ENCODE measurements at places on chromosomes 4 and X.

- DNase-seq = no peak
These were observed 562 bp downstream of the AKAP17A start for GRCh38 chrX:1591863-1592469.

DNA sequence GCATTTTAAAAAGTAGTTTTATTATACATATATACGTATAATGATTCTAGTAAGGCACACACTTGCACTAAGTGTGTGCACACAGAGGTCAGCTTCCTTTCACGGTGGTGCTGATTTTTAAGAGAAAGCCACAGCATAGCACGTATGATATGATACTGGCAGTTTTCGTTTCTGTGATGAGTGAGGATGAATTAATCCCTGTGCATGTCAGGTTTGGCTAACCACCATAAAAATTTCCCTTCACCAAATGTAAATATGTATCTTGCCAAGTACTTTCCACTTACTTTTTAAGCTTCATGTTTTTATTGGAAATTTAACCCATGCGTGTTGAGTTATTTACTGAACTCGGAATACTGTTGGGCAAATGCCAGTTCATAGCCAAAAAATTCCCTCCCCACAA lies 84.6 kb downstream of the SYNPO2 start:
- no peak for DNase-seq

DNA sequence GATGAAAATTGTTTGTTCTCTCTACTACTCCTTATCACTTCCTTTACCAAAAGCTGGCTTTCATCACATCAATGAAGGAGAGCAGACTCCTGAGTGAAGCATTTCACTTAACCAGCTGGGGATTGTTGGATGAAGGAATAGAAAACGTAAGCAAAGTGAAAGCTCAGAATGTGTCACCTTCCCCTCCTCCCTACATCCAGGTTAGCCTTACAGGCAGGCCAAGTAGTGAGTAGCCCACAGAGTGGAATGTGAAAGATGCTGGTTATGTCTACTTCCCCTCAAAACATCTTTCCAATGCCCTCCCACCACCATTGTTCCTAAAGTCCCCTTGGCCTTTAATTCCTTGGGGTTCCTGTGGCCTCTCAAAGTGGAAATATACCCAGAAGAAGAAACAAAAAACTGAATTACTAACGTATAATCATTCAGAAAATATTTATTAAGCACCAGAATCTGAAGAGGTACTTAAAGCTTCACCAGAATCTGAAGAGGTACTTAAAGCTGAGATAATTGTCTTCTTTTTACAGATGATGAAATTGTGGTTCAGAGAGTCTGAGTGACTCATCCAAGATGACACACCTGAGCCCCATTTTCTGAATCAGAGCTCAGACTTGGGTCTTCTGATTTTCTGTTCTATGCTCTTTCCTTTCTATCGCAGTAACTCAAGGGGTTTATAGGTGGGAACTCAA lies 6.5 kb downstream of the P2RY4 start:
- no peak for DNase-seq

- DNase-seq = no peak
These were observed 7.2 kb downstream of the MRFAP1 start for GRCh38 chr4:6647582-6648230.

- peak; percentile 59 for DNase-seq
These were observed 26.9 kb downstream of the ARSJ start for GRCh38 chr4:113952452-113953029.

DNA sequence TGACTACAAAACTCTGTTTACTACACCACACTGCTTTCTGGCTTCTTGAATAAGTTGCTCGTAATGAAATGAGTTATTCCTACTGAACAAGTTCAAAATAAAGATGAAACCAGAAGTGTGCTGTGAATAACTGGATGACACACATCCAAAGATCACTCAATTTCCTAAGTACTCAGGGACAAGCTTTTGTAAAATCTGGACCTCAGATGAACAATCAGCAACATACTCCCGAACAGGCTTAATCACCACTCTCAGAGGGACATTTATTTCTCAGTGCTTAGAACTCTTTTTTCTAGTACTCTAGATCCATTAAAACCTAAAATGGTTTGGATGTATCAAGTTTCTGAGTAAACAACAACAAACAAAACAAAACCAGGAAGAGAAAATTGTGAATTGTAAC lies 61.5 kb upstream of the EXOC1L start:
- DNase-seq = no peak

GRCh38 chrX:1618689-1619088 lies 3.8 kb downstream of the ASMT start:
- no peak for DNase-seq

DNA sequence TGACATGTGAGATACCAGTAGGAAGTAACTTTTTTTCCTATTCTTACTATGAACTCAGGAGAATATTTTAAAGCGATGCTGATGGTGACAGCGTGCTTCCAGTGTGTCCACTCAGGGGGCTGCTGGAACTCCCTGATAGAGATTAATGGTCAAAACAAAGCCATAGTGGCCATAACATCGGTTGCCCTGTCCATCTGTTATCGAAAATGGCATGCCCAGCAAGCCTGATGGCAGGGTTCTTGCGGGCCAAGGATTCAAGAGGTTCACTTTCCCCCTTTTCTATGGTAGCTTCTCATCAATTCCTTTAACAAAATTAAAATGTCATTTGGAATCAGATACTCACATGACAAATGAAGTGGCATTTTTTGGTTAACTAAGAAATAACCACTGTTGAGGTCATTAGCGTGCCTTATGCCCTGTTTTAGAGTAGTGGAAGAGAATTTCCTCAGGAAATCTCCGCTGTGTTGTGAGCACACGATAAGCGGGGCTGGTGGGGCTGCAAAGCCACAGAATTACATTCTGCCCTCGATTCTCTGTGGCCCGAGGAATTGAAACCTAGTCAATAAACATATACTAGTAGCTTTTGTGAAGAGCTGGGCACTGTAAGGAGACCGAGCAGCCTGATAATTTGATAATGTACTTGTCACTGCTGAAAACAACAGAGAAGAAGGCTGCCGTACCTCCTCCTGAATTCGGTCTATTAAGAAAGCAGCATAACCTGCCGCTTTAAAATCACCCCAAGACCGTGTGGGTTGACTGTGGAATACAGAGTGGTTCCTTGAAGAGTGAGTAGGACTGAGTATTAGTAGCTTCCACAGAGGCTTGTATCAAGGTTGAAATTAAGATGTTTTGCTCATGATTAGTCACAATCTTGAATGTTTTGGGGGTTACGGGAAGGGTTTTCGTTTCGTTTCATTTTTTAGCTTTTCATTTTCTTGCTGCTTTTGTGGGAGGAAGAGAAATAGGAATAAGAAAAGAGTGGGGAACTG lies 46.7 kb downstream of the PTCHD1 start:
- DNase-seq = no peak

- no peak for DNase-seq
These were observed 48.3 kb downstream of the MED28 start for GRCh38 chr4:17662694-17663093.

DNA sequence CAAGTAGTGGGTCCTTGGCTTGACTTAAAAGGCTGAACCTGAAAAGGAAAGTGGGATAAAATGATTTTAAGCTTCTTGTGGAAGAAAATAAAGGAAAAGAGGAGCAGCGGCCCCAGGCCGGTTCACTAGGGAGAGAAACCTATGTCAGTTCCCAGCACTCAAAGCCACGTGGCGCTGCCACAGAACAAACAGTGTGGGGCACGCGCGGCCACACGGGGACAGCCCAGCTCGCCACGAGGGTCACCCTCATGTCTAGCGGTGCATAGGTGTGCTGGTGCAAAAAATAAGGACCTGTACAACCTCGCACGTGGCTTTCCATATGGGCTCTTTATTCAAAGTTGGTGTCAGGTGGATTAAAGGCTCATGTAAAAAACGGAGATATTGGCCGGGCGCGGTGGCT lies 17.1 kb downstream of the MSANTD1 start:
- DNase-seq = no peak

DNA sequence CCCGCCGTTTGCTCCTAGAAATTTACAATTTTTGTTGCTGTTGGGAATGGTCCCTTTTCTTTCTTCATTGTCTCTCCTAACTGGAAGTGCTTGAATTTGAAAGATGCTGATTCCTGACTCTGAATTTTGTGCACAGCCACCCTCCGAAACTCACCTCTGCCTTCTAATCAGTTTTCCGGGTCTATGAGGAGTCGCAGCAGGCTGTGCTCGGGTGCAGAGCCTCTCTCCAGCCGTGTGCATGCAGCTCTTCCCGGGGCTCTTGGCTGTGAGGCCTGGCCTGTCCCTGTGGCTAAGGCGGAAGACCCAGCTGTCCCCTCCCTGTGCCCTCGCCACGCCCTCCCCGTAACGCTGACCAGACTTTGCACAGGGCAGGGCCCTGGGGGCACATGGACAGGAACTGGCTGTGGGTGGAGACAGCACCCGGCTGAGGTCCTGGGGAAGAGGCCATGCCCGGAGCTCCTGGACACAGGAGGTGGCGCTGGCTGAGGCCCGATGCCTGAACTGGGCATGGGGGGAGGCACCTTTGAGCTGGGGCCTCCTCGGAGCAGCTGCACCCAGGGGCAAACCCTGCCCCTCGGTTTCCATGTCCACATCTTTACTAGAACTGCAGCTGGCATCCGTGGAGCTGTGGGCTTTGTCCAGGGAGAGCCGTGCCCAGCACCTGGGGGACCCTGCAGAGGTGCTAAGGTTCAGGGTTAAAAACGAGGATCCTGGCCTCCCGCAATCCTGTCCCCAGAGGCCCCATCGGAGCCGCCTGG lies 32.6 kb upstream of the SPON2 start:
- no peak for DNase-seq

- DNase-seq = no peak
These were observed 516.8 kb downstream of the CFAP47 start for GRCh38 chrX:36436361-36436760.

- no peak for DNase-seq
These were observed 48.0 kb upstream of the KLHL8 start for GRCh38 chr4:87268411-87268810.

DNA sequence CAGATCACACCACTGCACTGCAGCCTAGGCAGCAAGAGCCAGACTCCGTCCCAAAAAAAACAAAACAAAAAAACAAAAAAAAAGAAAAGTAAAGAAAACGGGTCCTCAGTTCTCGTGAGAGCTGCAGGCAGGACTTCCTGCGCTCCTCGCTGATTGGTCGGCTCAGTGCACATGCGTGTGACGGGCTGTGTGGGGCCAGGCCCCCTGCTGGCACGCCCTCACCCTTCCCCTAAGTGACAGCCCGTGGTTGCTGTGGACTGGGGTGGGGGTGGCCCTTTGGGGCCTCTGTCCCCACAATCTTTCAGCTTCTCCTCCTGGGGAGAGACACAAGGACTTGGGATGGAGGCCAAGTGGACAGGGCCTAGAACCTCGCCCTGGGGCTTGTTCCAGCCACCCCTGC lies at the start of gene FAM9B:
FAM9B (minus strand) TSS at position 139 of the 400 bp plus-strand sequence. CDS start 1,141 bp downstream, outside the sequence.
- DNase-seq = no peak

GRCh38 chr4:4950561-4951290 lies 68.5 kb downstream of the CYTL1 start:
- DNase-seq = no peak

GRCh38 chr4:102959496-102959895 lies 60.0 kb downstream of the SLC9B1 start:
- no peak for DNase-seq

DNA sequence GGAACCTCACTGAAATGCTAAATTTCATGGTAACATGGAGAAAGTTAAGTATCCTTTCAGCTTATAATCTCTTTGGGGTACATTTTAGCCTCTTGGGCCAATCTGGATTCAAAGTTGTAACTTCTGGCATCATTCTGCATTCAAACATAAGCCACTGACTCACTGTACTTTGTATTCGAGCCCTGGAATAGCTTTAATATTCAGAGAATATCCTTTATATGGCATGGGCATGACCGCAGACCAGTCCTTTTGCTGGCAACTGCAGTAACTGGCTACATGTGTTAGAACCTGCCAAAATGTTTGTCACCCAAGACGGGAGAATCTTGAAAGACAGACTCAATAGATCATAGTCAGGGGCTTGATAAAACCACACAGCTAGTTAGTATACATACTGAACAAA lies 3.3 kb downstream of the GASK1B start:
- no peak for DNase-seq

GRCh38 chr4:108149588-108150380 lies 18.9 kb downstream of the LEF1 start:
- no peak for DNase-seq

DNA sequence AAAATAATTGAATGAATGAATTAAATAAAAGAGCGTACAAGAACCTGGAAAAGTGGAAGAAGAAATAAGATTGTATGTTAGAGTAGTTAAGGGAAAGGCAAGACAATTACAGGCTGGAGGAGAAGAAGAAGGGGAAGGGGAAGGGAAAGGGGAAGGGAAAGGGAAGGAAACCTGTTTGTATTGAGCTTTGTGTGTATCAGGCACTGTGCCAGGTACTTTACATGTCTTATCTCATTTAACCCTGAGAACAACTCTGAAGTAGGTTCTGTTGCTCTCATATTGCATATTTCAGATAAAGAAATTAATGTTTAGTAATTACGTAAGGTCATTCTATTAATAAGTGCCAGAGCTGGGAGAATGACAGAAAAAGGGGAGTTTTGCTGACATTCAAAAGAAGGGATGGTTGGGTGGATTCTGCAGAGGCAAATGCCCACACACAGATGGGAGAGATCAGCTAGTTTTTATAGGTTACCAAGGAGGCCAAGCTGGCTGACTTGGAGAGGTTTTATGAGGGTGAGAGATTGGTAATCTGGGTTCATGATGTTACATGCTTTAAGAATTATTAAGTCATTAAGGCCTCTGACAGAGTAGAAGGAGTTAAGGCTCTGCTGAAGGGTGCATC lies 92.3 kb upstream of the LCORL start:
- no peak for DNase-seq

DNA sequence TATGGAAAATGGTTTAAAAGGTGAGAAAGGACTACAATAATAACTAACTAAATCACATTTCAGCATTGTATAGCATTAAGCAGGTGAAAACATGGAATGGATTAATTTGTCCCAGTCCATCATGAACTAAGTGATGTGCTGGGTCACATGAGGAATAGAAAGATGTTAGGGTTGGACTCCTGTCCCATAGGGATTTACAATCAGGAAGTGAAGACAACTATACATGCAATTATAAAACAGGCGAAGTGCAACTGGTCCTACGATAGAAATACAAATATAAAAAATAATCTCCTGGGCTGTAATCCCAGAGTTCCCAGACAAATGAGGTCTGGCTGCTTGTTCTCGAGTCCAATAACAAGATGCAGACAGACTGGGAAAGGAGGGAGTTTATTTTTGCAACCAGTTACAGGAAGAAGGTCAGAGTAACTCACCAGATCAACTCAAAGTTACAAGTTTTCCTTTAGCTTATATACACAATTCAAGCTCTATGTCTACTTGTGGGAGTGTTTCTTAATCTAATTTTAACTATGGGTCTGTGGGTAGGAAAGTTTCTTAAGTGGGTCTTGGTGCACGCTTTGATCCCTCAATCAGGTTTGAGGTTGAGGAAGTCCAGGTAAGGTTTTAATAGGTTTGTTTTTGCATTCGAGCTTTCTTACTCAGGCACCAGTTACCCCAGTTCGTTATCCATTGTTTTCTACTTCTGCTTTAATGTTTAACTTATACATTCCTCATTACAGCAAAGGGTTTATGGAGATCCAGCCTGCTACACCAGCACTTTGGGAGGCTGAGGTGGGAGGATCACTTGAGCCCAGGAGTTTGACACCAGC lies 50.1 kb downstream of the IGFBP7 start:
- no peak for DNase-seq

DNA sequence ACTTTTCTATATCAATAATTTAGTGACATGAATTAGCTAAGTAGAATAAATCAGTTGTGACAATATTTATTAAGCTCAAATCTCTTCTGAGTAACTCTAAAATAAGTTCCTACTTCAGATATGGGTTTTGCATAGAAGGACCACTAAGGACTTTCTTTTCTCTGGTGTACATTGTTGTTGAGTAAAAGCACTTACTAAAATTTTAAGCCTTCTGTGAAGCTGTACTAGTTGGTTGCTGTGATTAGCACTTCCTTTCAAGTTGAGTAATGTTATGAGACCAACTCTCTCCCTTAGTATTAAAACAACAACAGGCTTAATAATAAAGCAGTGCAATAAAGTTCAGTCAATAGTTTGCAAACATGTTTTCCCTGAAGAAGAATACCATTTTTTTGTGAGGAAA lies 667.4 kb upstream of the NDST4 start:
- no peak for DNase-seq

All from HEK293T (cell line).